ELF-1 (cell line): ENCODE measurements at places on chromosomes 11 and 22.

- DNase-seq, result no peak
These were observed 43.9 kb upstream of the ACCSL start for GRCh38 chr11:44003736-44004451.

GRCh38 chr11:102026217-102026616 lies 21.0 kb upstream of the CFAP300 start:
- DNase-seq, result no peak

DNA sequence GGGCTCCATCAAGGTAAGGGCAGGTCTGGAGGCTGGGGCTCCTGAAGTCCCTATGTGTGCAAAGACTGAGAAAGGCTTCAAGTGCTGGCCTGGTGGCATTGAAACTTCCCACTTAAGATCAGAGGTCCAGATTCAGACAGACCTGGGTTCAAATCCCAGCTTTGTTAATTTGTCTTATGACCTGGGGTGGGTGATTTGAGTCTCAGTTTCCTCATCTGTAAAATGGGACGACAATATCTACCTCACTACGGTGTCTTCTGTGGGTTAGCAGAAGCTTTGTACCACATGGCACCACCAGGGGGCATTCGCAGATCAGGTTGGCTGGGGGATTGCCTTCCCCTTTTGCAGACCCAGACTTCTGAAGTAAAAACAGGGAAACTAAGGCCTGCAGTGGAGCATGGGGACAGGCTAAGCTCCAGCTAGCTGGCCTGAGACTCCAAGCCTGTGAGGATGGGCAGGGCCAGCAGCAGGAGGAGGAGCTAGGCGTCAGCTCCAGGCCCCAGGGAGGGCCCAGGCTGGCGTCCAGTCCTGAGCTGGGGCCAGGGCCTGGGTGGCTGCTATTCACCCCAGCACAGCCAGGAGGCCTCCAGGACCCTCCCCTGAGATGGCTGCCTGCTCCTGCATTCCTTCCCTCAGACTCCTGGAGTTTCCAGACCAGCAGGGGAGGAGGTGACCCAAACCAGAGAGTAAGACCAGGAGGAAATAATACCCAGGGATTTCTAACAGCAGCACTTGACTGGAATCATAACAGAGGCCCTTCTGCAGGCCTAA lies 1.5 kb downstream of the CASTOR1 start:
- peak; percentile 98 for DNase-seq

DNA sequence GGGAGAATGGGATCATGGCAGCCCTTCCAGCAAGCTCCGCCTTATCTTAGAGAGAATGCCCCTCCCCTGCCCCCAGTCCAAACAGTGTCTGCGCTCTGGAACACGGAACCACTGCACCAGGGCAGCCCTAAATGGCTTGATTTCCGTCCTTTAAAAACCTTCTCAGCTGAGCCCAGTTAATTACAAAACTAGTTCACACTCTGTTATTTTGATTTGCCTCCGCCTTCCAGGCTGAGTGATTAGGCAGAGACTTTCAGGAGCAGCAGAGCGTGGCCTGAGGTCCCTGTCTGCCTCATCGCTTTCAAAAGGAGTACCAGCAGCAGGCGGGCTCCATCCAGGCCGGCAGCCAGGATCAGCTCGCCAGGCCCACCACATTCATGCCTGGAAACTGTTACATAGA lies 313.0 kb downstream of the BRD1 start:
- peak; percentile 44 for DNase-seq

- peak; percentile 64 for DNase-seq
These were observed 615 bp downstream of the FADS3 start for GRCh38 chr11:61890529-61891330.

DNA sequence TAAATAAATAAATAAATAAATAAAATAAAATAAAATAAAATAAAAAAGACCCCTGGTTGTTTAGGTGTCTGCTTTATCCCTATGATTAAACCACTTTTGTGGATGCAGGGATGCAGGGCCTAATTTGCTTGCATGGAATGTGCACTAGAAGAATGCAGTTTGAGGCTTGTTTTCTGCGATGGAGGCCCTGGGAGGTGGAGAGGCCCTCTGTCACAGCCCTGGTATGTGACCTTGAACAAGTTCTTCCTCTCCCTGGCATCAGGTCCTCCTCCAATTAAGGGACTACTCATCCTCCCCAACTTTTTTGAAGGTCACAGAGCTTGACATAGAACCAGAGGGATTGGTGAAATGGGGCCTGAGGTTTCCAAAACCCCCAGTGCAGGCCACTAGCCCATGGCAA lies 22.7 kb downstream of the KCNJ4 start:
- DNase-seq, result no peak

DNA sequence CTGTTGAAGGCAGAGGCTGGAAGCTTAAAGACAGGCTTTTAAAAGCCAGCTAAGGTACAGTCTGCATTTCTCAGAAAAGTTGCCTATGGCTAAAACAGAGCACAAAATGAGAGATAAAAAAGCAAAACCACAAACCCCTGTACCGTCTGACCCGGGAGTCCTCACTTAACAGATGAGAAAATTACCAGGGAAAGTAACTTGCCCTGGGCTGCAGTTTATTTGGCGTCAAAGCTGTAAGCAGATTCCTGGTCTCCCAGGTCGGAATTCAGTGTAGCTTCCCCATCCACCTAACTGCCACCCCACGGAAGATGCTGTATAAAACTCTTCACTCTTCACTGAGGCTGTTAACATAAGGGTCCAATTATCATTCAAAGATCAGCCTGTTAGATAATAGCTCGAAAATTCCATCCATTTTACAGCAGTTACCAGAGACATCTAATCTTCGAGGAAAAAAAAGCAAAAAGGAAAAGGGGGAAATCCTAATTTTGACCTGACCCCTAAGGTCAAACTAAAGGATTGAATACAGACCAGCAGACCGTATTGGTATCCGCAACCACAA lies 1.5 kb downstream of the TCF20 start:
- DNase-seq, result peak; percentile 35

GRCh38 chr22:27134315-27134701 lies 476.9 kb downstream of the MIAT start:
- no peak for DNase-seq

GRCh38 chr11:11010624-11011127 lies 152.8 kb upstream of the ZBED5 start:
- DNase-seq, result peak; percentile 83

- DNase-seq, result no peak
These were observed 49.2 kb upstream of the POU2AF1 start for GRCh38 chr11:111428113-111428876.

GRCh38 chr11:120240866-120241265 lies 926 bp downstream of the POU2F3 start:
- no peak for DNase-seq
